ENCODE measurements at places on chromosomes 1 and 21.

DNA sequence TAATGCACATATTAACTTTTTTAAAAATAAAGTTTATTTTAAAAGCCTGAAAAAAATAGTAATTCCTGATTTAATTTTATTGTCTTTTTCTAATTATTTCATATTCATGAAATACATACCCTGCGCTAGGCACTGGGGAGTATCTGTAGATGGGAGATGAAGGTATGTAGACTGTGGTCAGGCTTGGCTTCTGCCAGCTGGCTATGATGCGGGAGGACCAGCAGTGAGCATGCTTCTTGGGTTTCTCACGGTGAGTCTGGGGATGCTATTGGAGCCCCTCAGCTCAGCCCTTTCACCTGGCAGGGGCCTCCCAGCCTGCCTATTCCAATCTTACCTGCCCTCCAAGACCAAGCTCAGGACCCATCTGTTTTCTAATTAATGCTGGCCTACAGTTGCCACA lies 138.4 kb downstream of the NOS1AP start:
- DNase-seq = no peak

DNA sequence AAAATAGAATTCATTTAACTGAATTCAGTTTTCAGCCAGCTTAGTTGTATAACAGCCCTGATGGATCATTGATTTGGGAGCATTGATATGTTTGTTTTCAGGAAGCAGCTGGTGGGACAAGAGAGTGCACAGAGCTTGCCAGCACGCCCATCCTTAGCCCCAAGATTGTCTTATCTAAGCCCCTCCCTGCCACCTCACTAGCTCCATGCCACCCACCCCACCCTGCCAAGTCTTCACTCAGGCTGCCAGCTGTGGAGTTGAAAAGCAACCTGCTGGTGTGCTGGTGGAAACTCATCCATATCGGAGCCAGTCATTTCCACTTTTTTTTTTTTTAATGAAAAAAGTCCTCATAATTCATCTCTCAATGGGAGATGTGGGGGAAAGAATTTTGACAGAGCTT lies 11.8 kb downstream of the KIRREL1 start:
- DNase-seq = no peak

DNA sequence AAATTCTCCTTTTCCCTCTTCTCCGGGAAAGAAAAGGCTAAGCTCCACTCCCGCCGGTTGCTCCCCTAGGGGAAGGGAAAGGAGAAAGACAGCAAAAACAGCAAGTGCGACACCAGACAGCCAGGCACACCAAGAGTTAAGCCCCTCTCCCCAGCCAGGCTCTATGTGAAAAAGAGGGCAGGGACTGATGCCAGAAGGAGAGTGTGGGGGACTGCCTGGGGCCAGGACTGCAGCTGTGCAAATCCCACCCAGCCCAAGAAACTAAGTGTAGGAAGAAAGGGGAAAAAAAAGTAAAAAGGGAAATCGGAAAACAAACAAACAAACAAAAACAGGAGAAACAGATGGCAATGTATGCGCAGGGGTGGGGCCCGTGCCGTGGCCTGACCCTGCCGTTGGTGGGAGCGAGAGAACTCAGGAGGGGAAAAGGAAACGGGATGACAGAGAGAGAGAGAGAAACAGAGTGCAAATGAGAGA lies 27.7 kb upstream of the FMO1 start:
- DNase-seq = no peak

GRCh38 chr1:156232201-156232894 lies 9.6 kb upstream of the BGLAP start:
- DNase-seq = no peak

DNA sequence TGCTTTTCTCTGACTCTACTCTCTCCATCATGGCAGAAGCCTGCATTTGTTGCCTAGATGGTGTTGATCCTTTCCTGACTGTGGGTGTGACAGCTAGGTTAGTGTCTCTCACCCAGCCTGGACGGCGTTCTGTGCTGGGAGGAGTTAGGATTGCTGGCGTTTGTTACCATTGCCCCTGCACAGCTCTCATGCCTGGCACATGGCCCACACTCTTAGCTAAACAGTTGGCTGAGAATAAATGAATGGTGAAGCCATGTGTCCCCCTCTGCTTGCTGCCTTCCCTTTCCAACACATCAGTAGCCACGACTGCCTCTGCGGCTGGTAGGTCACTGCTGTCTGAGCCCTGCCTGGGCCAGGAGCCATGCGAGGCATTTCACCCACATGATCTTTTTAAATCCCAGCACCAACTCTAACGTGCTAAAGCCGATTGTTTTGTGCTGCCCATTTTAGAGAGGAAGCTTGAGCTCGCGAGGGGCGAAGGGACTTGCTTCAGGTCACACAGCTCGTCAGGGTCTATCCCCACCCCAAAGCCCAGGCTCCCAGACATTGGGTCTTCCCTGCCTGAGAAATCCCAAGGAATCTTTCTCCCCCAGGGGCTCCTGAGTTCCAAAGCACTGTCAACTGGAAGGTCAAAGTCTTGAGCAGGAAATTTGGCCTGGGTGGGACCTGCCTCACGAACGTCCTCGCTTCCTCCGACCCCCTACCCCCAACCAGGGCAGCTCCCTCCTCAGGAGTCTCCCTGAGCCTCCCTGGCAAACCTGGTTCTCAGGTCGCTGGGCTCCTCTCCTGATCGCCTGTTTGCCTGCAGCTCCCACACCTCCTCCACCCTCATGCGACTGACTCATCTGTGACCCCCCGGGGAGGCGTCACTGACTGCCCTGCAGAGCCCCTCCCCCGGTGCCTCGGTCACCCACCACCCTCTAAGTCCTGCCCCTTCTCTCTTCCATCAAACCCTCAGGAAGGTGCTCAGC lies 271.7 kb upstream of the C1orf174 start:
- DNase-seq = no peak

GRCh38 chr1:90472775-90473174 lies 244.3 kb downstream of the BARHL2 start:
- no peak for DNase-seq

All from Jurkat, Clone E6-1 (cell line).